ENCODE measurements at places on chromosomes 13 and 19.
A peak's percentile ranks its signal among the peaks of the same experiment; 100 is the strongest.

GRCh38 chr19:17703824-17704463 lies 15.3 kb upstream of the MAP1S start:
- DNase-seq, result peak; percentile 50

GRCh38 chr19:39014037-39014436 lies 18.3 kb downstream of the FBXO27 start:
- DNase-seq, result no peak

- DNase-seq, result no peak
Observed at GRCh38 chr13:65889368-65889767, 1340.8 kb downstream of the PCDH9 start.

- no peak for DNase-seq
Observed at GRCh38 chr13:99307648-99308339, 595 bp upstream of the GPR183 start.

- DNase-seq, result no peak
Observed at GRCh38 chr13:23753458-23753857, 135.7 kb downstream of the MIPEP start.

GRCh38 chr13:55437162-55437561 lies 1703.6 kb upstream of the PRR20A start:
- no peak for DNase-seq

DNA sequence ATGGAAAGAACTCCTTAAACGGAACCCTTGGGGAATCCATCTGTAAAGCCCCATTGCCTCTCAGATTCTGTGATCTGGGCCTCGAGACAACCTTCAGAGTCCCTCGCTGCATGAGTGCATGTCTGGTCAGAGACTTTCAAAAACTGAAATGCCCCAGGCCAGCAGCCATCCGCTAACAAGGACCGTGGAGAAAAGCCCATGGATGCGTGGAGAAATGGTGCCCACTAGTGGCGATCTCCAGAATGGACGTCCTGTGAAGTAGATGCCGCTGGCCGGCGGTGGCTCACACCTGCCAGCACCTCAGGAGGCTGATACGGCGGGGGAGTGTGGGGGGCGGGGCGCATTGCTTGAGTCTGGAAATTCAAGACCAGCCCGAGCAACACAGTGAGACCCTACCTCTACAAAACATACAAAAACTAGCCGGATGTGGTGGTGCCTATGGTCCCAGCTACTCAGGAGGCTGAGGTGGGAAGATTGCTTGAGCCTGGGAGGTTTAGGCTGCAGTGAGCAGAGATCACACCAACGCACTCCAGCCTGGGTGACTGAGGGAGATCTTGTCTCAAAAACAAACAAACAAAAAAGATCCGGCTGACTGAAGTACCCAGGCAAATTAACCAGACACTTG lies 7.9 kb upstream of the CDC16 start:
- DNase-seq, result peak; percentile 76

- DNase-seq, result no peak
Observed at GRCh38 chr13:110001670-110002275, 215.4 kb upstream of the IRS2 start.

DNA sequence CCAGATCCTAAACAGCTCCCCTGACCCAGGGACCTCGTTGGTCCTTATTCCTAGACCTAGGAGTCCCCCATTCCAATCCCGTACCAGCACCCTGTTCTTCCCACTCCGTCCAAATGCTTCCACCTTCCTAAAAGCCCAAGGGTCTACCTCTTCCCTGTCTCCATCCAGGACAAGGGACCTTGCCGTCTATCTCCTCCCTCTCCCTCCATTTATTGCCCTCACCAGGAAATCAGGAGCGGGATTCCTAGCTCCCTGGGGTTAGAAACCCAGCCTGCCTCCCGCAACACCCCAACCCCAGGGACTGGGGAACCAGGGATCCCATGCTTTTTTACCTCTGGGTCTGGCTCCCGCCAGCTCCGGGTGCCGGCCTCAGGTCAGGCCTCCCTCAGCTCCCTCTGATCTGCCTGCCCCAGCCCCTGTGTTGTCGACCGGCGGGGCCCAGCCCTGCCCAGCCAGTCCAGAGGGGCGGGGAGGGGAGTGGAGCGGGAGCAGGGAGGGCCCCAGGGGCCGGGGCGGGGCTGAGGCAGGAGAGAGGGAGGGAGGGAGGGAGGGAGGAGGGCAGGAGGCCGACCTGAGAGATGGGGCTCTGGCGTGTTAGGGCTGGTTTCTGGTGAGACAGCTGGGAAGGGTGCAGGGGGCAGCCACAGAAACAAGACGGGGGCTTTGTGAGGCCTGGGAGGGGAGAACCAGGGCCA lies at the start of gene B3GNT8:
Gene B3GNT8 (minus strand): TSS at position 423 of the 695 bp plus-strand sequence. CDS start 596 bp downstream, outside the sequence.
- DNase-seq, result no peak

- no peak for DNase-seq
Observed at GRCh38 chr13:24141333-24141910, 19.1 kb upstream of the SPATA13 start.

GRCh38 chr19:6739390-6739882 lies at the start of gene TRIP10:
Gene TRIP10 (plus strand): TSS chr19:6739680. CDS start chr19:6739762, 82 bp downstream.
- DNase-seq, result peak; percentile 66

- DNase-seq, result no peak
Observed at GRCh38 chr13:113273851-113274590, 23.0 kb upstream of the LAMP1 start.

- no peak for DNase-seq
Observed at GRCh38 chr13:107961849-107962608, 253.3 kb downstream of the LIG4 start.

DNA sequence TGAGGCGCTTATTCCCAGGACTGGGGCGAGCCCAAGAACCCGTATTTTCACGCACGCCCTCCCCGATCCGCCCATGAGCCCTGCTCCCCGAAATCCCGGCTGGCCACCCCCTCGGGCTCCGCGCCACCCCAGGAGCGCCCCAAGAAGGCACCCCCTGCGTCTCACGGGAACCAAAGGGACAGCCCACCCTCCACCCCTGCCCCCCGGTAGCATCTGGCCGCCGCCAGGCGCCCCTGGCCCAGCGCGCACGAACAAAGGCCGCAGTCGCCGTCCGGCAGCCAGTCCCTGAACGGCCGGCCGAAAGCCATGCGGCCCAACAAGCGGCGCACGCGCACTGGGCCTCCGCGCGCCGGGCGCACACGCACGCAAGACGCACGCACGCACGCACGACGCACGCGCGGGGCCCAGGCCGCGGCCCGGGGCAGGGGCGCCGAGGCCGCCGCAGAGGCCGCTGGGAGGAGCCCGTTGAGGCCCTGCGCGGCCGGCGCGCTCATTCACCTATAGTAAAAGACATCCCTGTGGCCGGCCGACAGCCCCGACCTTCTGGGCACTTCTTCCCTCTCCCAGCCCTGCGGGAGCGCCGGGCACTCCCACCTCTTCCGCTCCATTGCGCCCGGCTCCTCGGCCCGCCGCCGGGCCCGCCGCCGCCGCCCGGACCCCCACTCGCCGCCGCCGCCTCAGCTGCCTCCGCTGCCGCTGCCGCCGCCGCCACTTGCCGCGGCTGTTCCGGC lies 476 bp downstream of the MBD3 start:
- DNase-seq, result peak; percentile 69

DNA sequence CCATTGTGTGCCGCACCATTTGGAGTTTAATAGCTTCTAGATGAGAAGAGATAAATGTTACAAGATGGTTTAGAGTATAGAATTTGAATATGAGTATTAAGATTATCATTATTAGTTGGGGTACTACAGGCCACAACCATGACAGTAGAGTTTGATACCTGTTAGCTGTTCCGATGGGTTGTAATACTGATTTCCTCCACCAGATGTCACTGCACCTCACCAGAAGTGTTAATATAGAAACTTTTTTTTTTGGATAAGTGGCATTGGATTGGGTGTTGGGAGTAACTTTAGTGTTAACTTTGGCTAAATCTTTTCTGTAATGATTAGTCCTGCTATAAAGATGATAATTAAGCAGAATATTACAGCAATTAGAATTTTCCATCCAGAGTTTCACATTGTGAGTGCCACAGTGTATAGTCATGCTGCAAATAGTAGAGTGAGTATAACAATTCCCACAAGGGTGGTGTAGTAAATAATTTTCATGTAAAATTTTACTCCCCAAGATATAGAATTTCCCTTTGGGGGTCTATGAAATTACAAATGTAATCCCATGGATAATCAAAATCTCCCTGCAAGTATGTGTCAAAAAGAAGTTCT lies 56.3 kb downstream of the PSG3 start:
- DNase-seq, result no peak

GRCh38 chr13:106090001-106090400 lies 445.5 kb downstream of the EFNB2 start:
- no peak for DNase-seq

GRCh38 chr19:10535613-10536012 lies 8.1 kb upstream of the ATG4D start:
- no peak for DNase-seq

- DNase-seq, result no peak
Observed at GRCh38 chr19:16400911-16401591, 70.7 kb downstream of the EPS15L1 start.

- no peak for DNase-seq
Observed at GRCh38 chr19:52590728-52591127, 20.6 kb downstream of the ZNF701 start.

DNA sequence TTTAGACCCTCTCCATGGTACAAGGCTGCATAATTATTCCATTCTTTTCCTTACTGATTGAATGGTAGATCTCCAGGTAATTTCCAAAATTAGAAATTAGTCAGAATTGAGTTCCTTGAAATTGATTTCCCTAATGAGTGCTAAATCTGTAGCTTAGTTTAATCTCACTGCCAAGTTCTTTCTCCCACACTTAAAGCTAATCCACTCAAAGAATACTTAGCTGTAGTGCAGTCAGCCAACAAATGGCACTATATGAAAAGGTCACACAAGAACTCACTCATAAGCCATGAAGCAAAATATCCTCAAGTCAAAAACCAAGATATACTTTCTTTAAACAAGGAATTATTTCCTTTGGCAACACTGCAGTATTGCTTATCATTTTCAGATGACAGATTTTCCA lies 62.0 kb downstream of the XPO4 start:
- DNase-seq, result no peak

DNA sequence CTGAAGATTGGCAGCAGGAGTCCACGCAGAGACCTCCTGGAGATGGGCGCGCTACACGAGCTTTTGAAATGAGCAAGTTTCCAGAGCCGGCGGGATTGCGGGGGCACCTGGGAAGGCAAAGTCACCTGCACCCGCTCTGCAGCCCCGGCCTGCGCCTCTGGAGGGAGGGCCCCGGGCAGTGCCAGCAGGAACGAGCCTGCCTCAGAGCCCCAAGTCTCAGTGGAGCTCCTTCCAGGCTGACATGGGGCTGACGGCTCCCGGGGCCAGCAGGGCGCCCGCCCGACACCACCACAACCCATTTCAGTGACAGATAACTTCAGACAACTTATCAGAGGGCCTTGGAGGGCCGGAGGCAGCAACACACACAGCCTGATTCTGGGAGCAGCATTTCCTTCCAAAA lies 45.0 kb downstream of the RASA3 start:
- DNase-seq, result no peak

GRCh38 chr13:60617991-60618733 lies 221.1 kb downstream of the TDRD3 start:
- no peak for DNase-seq

DNA sequence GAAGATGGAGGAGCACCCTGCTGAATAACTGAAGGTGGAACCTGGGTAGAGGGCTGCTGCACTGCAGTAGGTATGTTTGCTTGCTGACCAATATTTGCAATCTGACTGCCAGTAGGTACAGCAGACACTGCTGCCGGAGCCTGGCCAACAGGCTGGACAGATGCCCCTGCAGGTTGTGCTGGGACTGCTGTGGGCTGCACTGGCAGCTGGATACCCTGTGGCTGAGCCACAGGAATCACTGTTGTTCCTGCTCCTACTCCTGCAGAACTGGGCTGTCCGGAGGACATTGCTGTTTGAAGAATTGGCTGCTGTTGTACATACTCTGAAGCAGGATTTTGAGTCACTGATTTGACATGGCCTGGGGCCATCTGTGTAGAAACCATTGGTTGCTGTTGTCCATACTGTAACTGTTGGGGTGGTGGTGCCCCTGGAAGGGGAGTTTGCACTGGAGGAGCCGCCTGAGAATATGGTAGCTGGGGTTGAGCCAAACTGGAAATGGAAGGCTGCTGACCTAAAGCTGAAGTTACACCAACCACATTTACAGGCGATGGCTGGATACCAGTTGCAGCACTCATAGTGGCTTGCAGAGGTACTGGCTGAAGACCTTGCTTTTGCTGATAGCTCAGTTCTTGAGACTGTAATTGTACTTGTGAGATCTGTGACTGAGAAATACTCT lies 2.2 kb downstream of the TSC22D1 start:
- DNase-seq, result no peak

- DNase-seq, result no peak
Observed at GRCh38 chr13:33644581-33645543, 173.1 kb upstream of the RFC3 start.

DNA sequence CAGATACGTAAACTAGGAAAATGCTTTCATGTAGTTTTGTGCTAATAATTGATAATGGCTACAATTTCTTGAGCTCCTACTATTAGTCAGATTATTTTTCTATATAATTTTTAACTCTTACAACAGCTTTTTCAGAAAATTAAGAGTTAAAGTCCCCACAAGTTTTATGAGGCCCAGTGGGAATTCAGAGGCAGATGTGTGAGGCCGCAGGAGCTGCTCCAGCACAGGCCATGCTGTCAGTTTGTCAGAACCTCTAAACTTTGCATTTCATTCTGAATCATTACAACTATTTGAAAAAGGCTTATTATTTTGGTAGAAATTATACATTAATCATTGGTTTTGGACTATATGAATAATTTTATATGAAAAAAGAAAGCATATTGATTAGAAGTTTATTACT lies 370.8 kb downstream of the MYO16 start:
- DNase-seq, result no peak

GRCh38 chr13:111947876-111948275 lies 119.1 kb upstream of the SOX1 start:
- no peak for DNase-seq

DNA sequence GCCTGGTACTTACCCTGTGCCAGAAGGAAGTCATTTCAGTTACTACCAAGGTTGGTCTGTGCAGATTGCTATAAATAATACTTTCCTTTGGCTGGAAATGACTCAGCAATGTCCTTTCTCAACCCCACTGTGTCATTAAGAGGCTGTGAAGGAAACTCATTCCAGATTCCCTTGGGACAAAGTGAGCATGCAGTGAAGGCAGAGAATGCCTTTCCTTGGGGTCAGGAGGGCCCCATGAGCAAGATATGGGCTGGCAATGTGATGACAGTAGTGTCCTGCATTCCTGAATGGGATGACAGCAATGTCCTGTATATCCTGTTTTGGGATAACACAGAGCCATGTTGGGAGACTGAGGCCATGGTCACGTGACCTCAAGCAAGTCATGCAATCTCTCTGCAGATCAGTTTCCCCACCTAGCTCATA lies 213.1 kb upstream of the TMTC4 start:
- DNase-seq, result no peak

DNA sequence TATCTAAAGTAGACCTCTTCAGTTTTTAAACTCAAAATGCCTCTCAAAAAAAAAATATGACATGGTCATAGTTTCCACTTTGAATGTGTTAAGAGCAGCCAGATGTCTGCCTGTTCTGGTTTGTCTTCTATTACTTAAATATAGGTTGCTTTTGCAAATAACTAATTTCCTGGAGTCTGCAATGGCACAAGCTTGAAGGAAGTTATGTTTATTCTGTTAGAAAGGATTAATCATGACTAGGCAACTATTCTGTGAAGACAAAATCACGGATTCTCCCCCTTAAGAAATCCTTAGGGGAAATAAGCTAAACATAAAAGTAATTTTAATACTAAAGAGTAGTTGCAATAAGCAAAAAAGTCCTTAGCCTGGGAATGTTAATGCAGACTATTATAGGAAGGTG lies 26.3 kb downstream of the SKA3 start:
- no peak for DNase-seq
